ENCODE measurements at places on chromosomes 12 and 14.

- peak; percentile 78 for DNase-seq
Observed at GRCh38 chr12:124506145-124506831, 61.1 kb downstream of the NCOR2 start.

GRCh38 chr14:75119056-75119455 lies 7.8 kb downstream of the NEK9 start:
- peak; percentile 45 for DNase-seq

DNA sequence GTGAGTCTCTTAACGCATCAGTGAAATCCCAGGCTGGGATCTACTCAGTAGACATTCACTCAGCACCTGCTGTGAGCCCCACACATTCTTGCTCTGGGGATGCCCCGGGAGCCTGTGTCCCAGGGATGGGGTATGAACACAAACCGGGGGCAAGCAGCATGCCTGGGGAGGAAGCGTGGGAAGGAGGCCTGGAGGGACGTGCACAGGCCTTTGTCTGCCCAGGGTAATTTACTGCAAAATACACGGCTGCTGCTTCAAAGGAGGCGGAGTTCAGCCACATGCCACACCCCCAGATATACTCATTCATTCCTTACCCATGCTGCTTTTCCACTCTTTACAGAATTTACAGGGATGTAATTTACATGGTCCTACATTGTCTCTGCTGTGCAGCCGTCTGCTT lies 187.8 kb downstream of the ADGRD1 start:
- no peak for DNase-seq

GRCh38 chr12:12224240-12224940 lies 42.5 kb downstream of the LRP6 start:
- peak; percentile 71 for DNase-seq

DNA sequence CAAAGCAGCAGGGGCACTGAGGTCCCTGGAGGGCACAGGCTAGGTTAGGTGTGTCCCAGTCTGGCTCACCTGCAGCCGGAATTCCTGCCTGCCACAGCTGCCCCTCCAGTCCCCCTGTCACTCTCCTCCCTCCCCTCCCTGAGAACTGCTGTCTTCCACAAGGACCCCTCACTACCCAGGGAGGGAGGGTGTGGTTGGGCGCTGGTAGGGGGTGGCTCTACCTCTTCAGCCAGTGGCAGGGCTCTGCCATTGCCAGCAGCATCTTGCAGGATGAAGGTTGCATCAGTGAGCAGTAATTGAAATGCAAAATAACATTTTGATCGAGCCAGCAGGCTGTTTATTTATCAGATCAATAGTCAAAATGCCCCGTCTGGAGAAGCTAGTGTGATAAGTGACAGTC lies 45.7 kb downstream of the ESRRB start:
- no peak for DNase-seq

GRCh38 chr14:69471916-69472315 lies 12.6 kb upstream of the PLEKHD1 start:
- no peak for DNase-seq

- DNase-seq = no peak
Observed at GRCh38 chr14:55253276-55253675, 17.9 kb upstream of the FBXO34 start.
